GM23338 (cell line): ENCODE measurements at places on chromosomes 6 and 20. TPM values are rescaled to one million over a fixed set of nuclear protein-coding genes. Genes with fewer than 3 reads are reported as not detected.
A peak's percentile ranks its signal among the peaks of the same experiment; 100 is the strongest.

GRCh38 chr6:8054276-8054675 lies 9.9 kb downstream of the BLOC1S5 start:
- DNase-seq: no peak

Gene C20orf202
- not detected in 2 replicates for total RNA-seq

GRCh38 chr6:27334141-27334540 lies 22.1 kb upstream of the POM121L2 start:
- DNase-seq: no peak

Gene SLC22A23
- total RNA-seq: 38.3 TPM in 2 replicates

DNA sequence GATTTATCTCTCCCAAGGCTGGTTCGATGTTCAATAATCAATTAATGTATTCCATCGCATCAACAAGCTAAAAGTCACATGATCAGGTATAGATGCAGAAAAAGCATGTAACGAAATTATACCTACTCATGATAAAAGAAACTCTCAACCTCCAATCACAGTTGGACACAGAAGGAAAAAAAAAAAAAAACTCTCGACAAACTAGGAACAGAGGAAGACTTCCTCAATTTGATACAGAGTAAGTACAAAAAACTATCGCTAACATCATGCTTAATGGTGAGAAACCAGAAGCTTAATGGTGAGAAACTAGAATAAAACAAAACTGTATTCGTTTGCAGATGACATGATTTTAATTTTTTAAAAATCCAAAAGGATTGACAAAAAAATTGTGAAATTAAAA lies 62.0 kb upstream of the SMIM29 start:
- DNase-seq: no peak

DNA sequence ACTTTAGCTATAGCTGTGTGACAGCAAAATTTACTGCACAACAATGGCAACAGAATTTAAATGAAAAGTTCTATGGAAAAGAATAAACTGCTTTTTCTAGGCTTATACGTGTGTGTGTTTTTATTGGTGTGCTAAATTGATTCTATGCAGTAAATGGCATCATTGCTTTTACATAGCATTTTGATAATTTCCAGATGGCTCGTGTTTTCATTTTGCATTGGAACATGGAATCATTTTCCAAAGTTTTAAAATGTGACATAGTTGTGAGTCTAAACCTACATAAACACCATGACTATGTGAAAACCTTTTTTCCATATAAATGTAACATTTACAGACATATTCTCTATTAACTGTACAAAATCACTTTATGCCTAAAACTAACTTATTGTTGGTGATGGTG lies 127.8 kb downstream of the SIM1 start:
- DNase-seq: no peak

DNA sequence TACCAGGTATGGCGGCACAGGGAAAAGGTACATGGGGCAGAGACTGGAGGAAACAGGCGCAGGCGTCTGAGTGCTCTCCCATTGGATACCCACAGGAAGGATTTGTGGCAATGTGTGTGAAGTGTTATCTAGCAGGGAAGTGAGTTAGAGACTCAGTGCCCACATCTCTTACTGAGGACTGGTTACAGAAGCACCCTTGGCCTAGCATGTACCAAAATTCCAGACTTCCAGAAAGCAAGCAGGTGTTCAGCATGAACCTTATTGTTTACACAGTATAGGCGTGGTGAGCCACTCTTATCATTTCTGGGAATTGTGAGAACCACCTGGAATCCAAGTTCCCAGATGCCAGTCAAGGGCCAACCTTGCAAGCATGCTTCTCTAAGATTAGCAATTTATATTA lies 14.2 kb downstream of the MANBAL start:
- DNase-seq: no peak

Gene PRDM13
- 0.10 and 0.27 TPM in 2 replicates for total RNA-seq

Gene HLA-DPA1
- total RNA-seq: 6.6 and 6.9 TPM in 2 replicates

- no peak for DNase-seq
Observed at GRCh38 chr20:50734730-50735679, 3.6 kb downstream of the PARD6B start.

DNA sequence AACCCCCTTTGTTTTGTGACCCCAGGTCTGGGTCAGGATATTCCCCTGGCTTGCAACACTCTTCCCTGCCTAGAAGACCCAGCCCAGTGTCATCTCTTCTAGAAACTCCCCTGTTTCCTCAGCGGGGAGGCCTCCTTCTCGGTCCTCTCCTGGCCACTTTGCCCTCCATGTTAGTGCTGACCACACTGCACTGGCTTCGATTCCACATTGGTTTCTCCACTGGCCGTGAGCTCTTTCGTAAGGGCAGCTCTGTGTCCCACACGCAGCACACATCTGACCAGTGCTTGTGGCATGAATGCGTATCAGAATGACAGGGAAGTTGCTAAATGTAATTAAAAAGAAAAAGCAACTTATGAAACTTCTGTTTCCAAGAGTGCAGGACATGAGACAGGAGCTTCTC lies 49.4 kb upstream of the FNDC1 start:
- DNase-seq: no peak

DNA sequence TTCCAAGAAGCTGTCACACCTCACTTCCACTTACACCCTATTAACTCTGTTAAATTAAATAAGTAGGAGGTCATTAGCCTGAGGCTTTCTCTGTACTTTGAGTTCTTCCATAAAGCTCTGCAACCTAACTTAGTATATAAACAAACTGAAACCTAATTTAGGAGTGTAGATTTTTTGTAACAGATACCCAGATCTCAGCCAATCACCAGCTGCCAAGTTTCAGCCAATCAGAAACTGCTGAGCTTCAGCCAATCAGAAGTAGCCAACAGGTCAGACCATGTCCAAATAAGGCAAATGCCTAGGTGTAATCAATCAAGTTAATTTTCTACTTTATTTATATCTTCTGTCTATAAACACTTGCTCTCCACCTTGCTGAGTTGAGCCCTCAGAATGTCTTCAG lies 142.7 kb upstream of the SULF2 start:
- DNase-seq: no peak

Gene BNIP5
- not detected in 2 replicates for total RNA-seq

- peak; percentile 11 for DNase-seq
Observed at GRCh38 chr20:54897787-54898186, 422.4 kb downstream of the DOK5 start.

DNA sequence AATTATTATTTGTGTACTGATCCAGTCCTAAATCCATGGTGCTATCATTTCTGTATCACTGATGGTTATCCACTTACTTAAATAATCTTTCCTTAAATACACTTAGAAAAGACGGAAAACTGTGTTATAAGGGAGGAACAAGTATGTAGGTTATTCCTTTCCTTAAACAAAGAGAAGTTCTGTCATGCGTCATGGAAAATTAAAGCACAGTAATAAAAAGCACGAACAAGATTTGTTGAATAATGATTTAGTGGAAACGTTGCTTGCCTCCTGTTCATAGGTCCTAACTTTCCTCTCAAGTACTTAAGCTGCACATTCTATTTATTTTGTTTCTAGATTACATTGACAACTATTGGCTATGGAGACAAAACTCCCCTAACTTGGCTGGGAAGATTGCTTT lies 120.4 kb downstream of the KHDC1L start:
- no peak for DNase-seq

Gene NKX2-4
- total RNA-seq: 0.35 and 2.1 TPM in 2 replicates

GRCh38 chr6:34059136-34059731 lies 86.7 kb downstream of the GRM4 start:
- DNase-seq: no peak

Gene ANKEF1
- 8.8 and 9.7 TPM in 2 replicates for total RNA-seq

DNA sequence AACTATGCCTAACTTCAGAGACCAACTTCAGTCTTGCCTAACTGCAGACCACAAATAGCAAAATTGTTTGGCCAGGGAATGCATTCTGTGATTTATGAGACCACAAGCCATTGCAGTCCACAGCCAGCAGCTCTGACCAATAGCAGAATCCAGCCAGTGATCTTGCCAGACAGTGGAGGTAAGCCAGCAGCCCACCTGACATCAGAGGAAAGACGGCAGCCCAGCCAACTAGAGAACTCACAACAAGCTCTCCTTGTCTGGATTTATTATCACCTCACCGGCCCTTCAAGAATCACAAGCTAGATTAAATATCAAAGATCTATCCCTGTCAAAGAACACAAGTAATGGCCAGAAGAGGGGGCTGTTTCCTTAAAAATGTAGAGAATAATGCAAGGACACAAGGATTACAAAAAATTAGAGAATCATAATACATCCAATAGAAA lies 66.5 kb upstream of the SLC35F1 start:
- peak; percentile 84 for DNase-seq

Gene MAPK13
- 7.7 and 12.3 TPM in 2 replicates for total RNA-seq

DNA sequence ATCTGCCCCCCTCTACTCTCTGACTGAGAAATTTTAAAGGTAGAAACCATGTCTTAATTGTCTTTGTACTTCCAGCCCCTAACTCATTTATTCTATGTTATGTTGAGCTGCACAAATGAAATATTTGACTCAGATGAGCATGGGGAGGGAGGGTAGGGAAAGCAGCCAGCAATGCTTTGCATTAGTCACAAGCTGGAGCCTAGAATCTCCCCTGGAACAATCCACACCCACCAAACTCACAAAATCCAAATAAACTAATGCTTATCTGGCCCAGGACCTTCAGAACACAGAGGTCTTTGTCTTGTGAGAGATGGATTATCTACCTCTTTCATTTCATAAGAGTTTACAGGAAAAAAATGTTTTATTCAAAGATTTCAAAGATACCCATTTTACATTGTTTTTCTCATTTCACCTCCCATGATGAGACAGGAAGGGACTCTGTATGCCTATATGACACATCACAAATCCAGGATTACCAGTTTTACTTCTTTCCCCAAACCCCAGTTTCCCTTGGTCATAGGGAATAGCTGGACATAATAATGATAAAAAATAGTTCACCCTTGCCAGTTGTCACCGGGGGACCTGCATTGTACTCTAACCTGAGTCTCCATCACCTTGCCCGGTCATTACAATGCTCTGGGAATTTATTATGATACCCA lies 466.9 kb downstream of the KIF16B start:
- DNase-seq: no peak

- no peak for DNase-seq
Observed at GRCh38 chr20:41214202-41214601, 76.9 kb downstream of the PLCG1 start.

GRCh38 chr6:6660339-6661045 lies 72.0 kb downstream of the LY86 start:
- DNase-seq: no peak

GRCh38 chr6:139029470-139030227 lies 1.1 kb downstream of the ABRACL start:
- DNase-seq: peak; percentile 73

- no peak for DNase-seq
Observed at GRCh38 chr6:111959766-111960165, 86.5 kb upstream of the FYN start.

- peak; percentile 12 for DNase-seq
Observed at GRCh38 chr20:20276811-20277530, 90.9 kb upstream of the INSM1 start.

- DNase-seq: peak; percentile 15
Observed at GRCh38 chr6:136753624-136754023, 38.7 kb downstream of the MAP3K5 start.

Gene PPP1R14C
- 0.62 and 1.4 TPM in 2 replicates for total RNA-seq

DNA sequence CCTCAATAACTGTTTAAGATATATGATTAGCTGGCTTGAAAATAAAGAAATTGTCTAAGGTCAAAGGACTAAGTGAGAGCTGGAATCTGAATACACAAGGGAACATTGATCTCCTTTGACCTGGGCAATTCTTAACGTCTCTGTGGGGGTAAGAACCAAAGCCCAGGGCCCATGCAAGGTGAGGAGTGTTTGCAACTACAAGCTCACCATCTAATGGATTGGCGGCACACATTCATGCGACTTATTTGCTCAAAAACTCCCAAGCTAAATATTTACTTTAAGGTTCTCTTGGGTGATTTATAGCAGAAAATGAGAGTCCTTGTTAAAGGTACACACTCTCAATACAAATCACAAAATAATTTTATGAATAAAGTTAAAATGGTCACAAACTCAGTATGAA lies 392.0 kb upstream of the FLRT3 start:
- DNase-seq: no peak

Gene TCP11
- 0.62 TPM in 1 of 2 replicates, not detected in the other for total RNA-seq

- DNase-seq: peak; percentile 60
Observed at GRCh38 chr6:71588490-71588889, 297.9 kb upstream of the RIMS1 start.

Gene DDX43
- 0.35 and 0.49 TPM in 2 replicates for total RNA-seq

Gene RCAN2
- total RNA-seq: 6.3 and 9.3 TPM in 2 replicates

Gene LY6G5C
- 1.1 TPM in 1 of 2 replicates, not detected in the other for total RNA-seq

Gene SHLD1
- 1.4 and 5.2 TPM in 2 replicates for total RNA-seq

DNA sequence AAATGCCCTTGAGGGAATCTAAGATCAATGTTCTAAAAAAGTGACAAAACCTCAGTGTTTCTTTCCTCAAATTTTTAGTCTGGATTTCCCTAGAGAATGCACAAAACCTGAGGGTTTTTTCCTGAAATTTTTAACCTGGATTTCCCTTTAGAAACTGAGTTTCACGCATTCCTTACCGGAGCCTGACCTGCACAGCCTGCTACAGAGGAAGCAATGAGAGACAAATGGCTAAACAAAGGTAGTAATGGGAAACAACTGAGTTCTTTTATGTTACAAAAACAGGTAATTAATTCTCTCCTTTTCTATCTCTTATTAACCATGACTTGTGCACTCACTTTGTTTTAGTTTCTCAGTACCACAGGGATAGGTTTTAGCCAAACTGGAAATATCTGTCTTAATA lies 281.7 kb upstream of the NT5E start:
- DNase-seq: peak; percentile 8

- DNase-seq: no peak
Observed at GRCh38 chr6:36727505-36728021, 29.9 kb downstream of the RAB44 start.

DNA sequence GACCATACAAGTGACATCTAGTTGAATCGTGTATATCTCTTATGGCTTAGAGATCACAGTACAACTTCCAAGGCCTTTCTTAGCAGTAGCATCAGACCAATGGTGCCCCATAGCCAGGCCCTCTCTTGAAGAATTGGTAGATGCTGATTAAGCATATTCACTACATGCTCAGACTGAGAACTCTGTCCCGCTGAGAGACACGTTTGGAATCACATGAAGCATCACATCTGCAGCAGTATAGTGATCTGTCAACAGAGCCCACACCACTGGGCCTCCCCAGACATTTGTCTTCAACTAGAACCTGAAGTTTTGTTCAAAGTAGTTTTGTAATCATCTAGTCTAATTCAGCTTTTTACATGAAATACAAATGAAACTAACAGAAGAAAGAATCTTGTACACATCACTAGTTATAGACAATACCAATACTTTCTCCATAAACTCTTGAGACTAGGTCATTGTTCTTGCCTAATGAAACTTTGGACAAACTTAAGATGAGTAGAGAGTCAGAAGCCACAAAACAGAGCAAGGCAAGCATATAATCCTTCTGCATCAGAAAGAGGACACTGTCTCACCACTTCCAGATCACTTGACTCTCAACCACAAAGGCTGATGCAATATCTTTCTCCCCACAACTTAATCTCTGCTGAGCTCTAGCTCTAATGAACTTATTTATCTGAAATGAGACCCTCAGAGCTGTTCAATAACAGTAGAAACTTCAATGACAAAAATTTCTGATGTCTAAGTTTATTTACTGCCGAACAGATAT lies 182.7 kb downstream of the TBX18 start:
- DNase-seq: no peak

Gene SSTR4
- not detected in 2 replicates for total RNA-seq
